ENCODE measurements at places on chromosomes 6 and 20.

DNA sequence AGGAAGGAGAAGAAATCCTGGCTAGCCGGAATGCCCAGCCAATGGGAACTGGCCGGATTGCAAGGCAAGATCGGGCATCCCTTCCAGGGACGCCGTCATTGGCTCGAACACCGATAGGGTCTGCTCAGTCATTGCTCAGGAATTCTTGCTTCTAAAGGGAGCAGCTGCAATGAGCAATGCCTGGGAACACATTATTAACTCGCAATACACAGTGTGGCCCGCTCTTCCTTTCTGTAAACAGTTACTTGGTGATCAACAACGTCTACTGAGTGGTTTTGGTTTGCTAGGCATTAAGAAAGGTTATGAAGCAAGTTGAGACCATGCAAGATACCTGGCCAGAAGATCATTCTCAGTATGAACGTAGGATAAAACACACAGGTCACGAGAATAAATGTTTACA is 165.4 kb upstream of the CITED2 start:
- no peak for DNase-seq

- no peak for DNase-seq
These were observed 39.4 kb upstream of the SPDEF start for GRCh38 chr6:34595332-34596184.

GRCh38 chr6:147479857-147480256 is 28.6 kb upstream of the SAMD5 start:
- DNase-seq: no peak

DNA sequence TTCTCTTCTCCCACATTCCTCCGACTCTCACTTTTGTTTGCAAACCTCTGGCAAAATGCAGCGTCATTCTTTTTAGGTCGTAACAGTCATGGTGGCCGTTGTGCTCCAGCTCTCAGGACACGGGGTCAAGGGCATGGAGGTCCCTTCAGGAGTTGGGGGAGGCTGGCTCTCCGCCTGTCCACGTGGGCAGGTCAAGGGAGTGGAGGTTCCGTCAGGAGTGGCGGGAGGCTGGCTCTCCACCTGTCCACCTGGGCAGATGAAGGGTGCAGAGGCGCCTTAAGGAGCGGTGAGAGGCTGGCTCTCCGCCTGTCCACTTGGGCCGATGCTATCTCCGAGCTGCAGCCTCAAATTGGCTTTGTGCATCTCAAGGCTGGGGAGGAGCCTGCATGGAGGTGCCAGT is 98.0 kb downstream of the ERMARD start:
- no peak for DNase-seq

GRCh38 chr20:19376451-19377229 is 164.2 kb downstream of the SLC24A3 start:
- DNase-seq: no peak

Measured in stimulated activated CD4-positive, alpha-beta T cell treated with anti-CD3 and anti-CD28 coated beads, Interleukin-2, amount 100 ng/mL, for 24 hours (primary cell).